Hematopoietic multipotent progenitor cell (in vitro differentiated cells): ENCODE measurements at places on chromosomes 5 and 9.

- DNase-seq, result no peak
Observed at GRCh38 chr5:169162407-169162806, 138.5 kb downstream of the SLIT3 start.

DNA sequence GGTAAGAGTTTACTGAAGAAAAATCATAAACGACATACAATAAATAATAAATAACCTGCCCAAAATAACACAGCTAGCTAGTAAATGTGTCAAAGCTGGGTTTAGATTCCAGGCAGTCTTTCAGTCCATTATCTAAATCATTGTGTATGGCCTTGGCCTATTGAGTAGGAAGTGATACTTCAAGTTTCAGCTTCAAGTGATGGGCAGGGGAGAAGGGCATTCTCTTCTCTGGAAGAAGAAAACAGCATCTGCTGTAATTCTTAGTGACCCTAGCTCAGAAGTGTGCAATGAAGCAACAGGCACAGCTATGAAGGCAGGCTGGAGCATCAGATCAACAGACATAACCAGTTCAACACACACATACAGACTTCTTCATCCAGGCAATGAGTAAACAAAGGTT, 42.5 kb downstream of the FNIP1 start:
- no peak for DNase-seq

- DNase-seq, result no peak
Observed at GRCh38 chr5:13276156-13276555, 668.3 kb downstream of the DNAH5 start.

- DNase-seq, result no peak
Observed at GRCh38 chr5:17024686-17025180, 88.6 kb upstream of the MYO10 start.

DNA sequence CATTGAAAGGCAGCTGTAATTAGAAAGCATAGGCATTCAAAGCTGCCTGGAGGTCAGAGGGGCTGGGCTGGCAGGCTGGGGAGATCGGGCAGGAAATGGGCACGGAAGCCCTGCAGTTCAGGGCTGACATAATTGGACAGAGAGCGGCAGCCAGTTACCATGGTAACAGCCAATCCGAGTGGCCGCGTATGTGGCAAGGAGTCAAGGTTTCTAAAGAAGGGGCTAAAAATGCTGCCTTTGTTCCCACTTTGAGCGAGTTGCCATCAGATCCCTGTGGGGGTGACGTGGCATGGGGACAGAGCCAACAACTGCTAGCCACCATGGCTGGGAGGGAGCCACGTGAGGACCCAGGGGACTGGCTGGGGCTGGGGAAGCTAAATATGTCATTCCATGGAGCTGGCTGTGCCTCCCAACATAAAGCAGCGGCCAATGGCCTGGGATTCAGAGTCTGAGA, 44.7 kb upstream of the NDFIP1 start:
- DNase-seq, result peak; percentile 62

- DNase-seq, result no peak
Observed at GRCh38 chr9:127488946-127489345, 37.6 kb downstream of the LRSAM1 start.

- no peak for DNase-seq
Observed at GRCh38 chr5:169164481-169164925, 136.4 kb downstream of the SLIT3 start.

- no peak for DNase-seq
Observed at GRCh38 chr5:64775291-64775690, 6.6 kb downstream of the CWC27 start.

DNA sequence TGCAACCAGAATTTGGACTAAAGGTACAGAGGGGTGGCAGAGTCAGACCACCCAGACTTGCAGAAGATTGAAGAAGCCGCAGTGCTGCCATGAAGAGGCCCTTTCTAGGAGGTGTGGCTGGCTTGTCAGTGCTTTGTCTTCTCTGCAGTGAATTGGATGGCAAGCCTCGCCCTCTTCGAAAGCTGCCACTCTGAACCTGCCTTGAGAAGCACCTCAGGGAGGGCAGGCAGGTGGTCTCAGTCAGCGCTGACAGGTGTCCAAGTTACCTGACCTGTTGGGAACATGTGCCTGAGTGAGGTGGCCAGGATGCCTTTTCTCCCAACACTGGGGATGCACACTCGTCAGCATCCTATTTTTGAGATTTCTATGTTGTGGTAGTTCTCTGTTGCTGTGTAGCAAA, 6.2 kb downstream of the TENT4A start:
- no peak for DNase-seq

- no peak for DNase-seq
Observed at GRCh38 chr5:64286381-64286780, 120.7 kb downstream of the RNF180 start.

DNA sequence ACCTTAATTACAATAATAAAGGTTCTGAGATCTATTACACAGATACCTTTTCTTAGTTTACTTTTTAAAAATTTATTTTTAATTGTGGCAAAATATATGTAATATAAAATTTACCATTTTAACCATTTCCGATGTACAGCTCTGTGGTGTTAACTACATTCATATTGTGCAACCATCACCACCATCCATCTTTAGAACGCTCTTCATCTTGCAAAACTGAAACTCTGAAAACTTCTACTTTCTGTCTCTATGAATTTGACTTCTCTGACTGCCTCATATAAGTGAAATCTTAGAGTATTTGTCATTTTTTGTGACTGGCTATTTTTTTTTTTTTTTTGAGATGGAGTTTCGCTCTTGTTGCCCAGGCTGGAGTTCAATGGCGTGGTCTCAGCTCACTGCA, 26.8 kb downstream of the WWC1 start:
- DNase-seq, result no peak

DNA sequence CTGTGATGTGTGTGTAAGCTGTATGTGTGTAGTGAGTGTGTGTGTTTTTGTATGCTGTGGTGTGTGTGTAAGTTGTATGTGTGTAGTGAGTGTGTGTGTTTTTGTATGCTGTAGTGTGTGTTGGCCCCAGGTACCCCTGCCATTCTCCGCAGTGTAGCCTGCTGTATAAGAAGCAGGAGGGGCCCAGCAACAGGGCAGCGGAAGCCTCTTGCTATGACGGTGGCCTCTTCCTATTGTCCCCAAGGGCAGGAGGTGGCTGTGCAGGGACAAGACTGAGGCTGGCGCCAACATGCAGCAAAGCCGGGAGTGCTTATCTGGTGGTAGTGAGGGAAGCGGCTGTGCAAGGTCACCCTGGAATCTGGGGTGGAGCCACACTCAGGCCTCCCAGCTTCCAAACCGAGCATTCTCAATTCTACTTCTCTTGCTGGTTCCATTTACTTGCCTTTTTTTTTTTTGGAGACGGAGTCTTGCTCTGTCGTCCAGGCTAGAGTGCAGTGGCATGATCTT, 5.1 kb downstream of the SPAAR start:
- DNase-seq, result no peak

GRCh38 chr5:17042041-17042440, 106.0 kb upstream of the MYO10 start:
- no peak for DNase-seq

DNA sequence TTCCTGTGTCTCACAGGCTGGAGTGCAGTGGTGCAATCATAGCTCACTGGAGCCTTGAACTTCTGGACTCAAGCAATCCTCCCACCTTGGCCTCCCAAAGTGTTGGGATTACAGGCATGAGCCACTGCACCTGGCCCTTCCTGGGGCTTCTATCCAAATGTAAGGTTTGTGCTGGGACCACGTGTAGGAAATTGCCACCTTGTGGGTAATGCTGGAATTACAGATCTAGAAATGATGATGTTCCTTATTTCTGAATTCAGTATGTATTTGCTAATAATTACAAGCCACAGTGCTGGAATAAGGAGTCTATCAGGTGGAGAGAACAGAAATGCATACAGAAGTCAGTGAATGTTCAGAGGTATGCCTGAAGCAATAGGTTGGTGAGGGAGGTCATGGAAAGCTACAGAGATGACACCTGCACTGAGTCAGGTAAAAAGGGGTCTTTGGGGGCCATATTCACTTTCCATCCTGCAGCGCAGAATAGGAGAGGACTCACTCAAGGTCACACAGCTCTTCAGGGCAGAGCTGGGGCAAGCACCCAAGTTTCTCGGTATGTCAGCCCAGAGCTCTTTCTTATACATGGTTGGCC, 8.8 kb upstream of the IGFBPL1 start:
- DNase-seq, result no peak

GRCh38 chr9:120971938-120972337, 45.3 kb upstream of the TRAF1 start:
- no peak for DNase-seq

- no peak for DNase-seq
Observed at GRCh38 chr5:128711216-128711615, 173.2 kb upstream of the FBN2 start.

DNA sequence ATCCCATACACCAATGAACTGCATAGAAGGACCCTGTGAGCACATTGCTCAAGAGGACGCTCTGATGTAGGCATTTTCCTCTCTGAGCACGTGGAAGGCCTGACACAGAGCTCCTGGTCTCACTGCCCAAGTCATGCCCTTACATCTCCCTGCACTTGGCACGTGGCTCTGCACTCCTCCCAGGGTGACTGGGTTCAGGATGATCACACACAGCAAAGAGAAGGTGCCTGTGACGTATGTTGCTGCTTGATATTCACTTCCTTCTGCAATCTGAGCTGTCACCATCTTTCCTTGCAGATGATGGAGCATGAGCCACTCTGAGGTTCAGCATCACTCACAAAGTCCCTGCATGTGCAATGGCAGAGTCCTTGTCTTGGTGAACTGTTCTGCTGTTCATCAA, 125.2 kb downstream of the FSTL4 start:
- DNase-seq, result no peak

- no peak for DNase-seq
Observed at GRCh38 chr9:114701988-114702387, 20.0 kb upstream of the TEX48 start.

DNA sequence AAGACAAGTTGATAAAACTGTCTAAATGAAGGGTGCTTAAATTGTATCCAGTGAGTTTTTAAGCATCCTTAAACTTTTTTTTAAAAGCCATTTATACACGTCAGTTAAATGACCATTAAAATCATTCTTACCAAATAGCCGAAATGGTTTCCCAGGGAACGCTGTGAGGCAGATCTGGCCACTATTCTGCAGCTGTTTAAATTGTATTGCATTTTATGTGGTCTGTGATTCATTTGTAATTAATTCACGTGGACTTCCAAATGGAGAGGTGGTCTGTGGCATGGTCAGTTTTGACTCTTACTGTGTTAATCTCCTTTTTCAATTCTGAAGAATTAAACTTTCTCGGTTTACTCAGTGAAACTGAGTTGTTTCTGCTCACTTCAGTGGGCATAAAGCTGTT, 113.7 kb upstream of the OTULINL start:
- DNase-seq, result no peak

DNA sequence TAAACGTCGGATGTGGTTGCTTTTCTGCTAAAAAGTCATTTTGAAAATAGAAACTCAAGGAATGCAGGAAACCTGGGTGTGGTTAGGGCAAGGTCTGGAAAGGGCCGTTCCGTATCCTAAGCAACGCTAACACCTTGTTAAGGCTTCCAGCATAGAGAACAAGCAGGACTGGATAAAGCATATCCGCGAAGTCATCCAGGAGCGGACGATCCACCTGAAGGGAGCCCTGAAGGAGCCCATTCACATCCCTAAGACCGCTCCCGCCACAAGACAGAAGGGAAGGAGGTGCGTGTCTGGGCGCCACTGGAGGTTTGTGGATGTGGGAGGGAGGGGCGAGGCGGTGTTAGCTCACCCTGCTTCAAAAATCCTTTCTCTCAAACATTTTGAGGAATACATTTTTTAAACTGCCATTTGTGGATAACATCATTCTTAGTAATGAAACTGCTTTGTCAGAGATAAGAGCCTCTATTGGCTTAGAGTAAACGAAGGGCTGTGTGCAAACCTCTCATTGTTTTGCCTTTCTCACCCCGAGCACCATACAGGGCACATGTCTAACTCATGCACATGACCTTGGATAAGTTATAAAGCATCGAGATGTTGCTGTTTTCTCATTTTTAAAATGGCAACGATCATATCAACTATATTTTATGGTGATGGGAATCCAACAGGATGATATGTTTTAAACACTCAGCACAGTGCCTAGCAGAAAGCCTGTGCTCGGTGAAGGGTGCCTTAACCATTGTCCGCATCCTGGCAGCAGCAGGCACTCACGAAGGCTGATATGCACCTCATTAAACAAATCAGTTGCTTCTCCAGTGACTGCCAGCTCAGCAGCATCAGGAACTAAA, 175.7 kb upstream of the OTULINL start:
- no peak for DNase-seq

GRCh38 chr9:108325406-108325805, 530.4 kb downstream of the ACTL7B start:
- DNase-seq, result no peak

DNA sequence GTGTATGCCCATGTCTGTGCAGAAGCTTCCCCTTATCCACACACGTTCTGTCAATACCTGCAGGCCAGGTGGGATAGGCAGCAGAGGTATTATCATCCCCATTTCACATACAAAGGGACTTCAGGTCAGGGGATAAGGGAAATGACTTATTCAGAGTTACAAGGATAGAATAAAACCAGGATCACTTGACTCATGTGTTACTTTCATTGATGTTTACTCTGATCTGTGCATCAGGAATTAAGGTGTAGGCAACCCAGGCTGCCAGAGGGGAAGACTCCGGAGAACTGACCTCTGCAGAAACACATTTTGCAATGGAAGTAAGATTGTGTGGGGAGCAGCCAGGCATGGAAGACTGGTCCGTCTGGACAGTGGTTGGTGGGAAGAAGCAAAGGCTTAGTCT, 74.2 kb upstream of the FSTL4 start:
- no peak for DNase-seq
